ENCODE measurements at places on chromosomes 2 and 18.
A peak's percentile ranks its signal among the peaks of the same experiment; 100 is the strongest.

DNA sequence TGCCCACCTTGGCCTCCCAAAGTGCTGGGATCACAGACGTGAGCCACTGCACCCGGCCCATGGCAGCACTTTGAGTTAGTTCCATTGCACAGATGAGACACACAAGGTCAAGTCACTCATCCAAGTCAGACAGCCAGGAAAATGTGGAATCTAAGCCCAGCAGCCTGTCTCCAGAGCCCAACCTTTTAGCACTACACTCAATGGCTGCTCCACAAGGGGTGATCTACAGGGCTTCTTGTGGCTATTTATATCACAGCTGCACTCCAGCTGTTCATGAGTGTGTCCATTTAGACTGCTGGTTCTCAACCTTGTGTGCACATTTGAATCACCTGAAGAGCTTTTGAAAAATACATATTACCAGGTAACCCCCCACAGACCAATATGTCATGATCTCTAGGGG is 72.9 kb upstream of the RPL31 start:
- DNase-seq, result no peak

GRCh38 chr18:24187049-24187448 is 48.2 kb downstream of the CABYR start:
- no peak for DNase-seq

- no peak for DNase-seq
Observed at GRCh38 chr2:106572541-106573450, 85.6 kb downstream of the CD8B2 start.

GRCh38 chr2:169221745-169222369 is 140.5 kb downstream of the LRP2 start:
- peak; percentile 2 for DNase-seq

- no peak for DNase-seq
Observed at GRCh38 chr2:120797421-120798221, 62.0 kb downstream of the GLI2 start.

GRCh38 chr2:1623906-1624445 is 120.3 kb downstream of the PXDN start:
- no peak for DNase-seq

DNA sequence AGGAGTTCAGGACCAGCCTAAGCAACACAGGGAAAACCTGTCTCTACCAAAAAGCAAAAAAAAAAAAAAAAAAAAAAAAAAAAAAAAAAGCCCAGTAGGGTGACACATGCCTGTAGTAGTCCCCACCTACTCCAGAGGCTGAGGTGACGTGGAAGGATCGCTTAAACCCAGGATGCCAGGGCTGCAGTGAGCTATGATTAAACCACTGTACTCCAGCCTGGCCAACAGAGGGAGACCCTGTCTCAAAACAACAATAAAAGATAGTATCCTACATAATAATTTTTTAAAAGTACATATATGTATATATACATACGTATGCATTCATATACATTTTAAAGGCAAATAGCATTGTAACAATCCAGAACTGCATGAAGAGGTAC is 51.7 kb downstream of the SOS1 start:
- DNase-seq, result no peak

- no peak for DNase-seq
Observed at GRCh38 chr2:1731963-1732768, 12.1 kb downstream of the PXDN start.

DNA sequence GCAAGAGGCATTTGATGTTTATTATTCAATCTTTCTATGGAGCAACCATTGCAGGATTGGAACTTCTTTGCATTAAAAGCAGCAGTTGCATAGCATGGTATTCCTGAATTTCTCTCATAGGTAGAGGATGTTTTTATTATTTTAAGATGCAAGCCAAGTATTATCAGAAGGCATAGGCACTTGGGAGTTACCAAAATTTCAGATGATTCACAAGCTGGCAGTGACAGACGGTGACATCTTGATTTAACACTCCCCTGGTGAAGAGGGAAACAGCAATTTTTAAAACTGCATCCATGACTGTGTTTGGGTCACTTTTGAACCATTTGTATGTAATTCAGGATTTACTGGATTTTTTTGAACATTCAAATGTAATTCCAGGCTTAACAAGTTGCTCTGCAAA is 654.3 kb downstream of the SLC4A3 start:
- DNase-seq, result no peak

DNA sequence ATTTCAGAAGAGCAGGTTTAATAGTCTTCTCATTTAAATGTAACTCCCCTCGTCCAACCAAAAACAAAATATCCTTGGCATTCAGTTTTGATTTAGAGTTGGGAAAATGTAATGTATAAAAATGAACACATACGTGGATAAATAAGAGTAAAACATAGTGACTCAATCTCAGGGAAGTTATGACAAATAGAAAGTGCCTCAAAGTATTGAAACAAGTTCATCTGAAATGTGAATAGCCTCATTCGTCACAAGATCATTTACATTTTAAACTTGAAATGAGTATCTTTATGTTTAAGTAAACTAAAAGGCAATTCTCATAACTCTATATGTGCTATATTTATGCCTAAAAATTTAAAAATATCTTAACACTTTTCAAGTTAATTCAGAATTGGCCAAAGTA is 122.2 kb upstream of the SMAD7 start:
- no peak for DNase-seq

GRCh38 chr2:25074826-25075225 is 33.0 kb downstream of the EFR3B start:
- DNase-seq, result no peak

- no peak for DNase-seq
Observed at GRCh38 chr2:238811759-238812158, 36.1 kb upstream of the TWIST2 start.

GRCh38 chr2:222311978-222312738 is 13.4 kb upstream of the PAX3 start:
- no peak for DNase-seq

GRCh38 chr2:68295516-68295915 is 24.2 kb downstream of the CNRIP1 start:
- DNase-seq, result no peak

DNA sequence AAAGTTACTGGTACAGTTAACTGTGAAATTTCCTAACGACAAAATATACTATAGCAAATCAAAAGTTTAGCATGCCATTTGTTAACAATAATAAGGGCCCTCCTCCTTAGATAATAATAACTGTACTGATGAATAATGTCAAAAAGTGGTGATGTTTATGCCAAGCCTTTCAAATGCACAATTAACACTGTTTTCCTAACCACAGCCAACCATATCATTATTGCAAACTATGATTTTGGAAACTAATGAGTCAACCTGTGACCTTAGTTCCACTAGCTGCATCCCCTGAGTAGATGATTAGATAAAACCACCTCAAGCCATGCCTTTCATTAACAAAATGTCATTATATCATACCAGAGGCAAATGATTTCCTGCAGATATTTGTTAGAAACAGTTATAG is 25.1 kb upstream of the GPR75 start:
- no peak for DNase-seq

DNA sequence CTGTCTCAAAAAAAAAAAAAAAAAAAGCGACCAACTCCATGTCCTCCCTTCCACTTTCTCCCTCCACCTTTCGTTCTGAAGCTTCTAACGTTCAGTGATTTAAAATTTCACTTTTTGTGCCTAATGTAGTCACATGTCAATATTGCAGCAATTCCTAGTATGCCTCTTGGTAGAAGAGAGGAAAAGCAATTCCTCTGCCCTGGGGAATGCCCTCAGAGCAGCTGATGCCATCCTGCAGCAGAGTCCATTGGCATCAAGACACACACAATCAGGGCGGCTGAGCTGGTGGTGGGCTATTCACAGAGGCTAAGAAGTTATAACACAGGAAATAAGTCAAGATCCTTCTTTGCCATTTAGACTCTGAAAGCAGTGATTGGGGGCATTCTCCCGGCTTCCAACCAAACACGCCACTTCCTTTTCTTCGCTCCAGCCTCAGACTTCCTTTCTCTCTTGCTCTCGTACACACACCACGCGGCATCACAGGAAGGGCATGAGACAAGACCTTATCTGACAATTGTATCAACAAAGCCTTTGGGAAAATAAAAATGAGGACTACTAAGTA is 71.9 kb downstream of the MOGAT1 start:
- DNase-seq, result no peak

- DNase-seq, result no peak
Observed at GRCh38 chr18:58962336-58962735, 97.7 kb downstream of the ZNF532 start.

DNA sequence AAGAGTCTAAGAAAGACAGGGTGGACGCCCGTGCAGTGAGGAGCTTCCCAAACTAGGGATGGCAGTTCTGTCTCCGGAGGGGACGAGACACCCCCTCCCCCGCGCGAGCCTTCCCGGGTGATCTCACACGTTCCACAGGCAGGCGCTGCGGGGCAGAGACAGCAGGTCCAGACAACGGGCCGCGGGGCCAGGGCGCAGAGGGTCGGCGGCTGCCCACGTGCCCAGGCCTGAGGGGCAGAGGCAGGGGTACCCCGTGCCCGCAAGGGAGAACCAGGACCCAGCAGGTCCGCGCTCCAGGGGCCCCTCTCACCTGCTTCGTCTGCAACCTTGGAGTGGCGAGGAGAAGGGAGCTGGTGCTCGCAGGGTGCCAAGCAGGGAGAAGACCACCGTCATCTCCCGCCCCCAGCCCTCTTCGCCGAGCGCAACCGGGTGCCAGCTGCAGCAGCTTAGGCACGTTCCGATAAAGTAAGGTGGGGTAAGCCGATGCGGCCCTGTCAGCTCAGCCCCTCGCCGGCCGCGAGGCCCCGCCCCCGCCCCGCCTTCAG is at the start of gene GPR155:
Gene GPR155 (minus strand): TSS at position 467 of the 545 bp plus-strand sequence. CDS start 5,073 bp downstream, outside the sequence.
- DNase-seq, result peak; percentile 43

DNA sequence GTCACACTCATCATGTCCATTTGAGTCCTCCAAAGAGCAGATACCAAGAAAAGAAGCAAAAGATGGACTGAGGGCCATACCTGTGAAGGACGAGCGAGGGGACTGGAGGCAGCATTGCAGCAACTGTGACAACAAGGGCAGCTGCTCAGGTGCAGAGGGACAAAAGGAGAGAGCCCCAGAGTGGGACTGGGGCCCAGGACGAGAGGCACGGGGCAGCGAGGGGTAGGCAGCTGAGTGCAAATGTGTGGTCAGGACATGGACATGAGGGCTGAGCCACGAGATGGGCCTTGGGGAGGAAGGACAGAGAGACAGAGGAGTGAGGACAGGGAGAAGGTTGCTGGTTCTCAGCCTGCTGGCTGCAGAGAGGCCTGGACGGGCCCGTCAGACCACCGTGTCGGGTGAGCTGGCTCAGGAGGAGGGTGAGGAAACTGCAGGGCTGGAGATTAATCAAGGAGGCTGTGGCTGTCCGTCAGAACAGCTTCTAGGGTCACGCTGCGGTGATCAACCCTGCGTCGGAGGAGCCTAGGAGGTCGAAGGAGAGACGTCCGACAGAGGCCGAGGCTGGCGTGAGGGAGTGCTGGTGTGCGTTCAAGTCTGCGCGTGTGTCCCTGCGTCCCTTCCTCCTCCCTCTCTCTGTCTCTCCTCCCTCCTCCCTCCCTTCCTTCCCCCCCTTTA is 206.8 kb upstream of the HDAC4 start:
- DNase-seq, result no peak

- peak; percentile 43 for DNase-seq
Observed at GRCh38 chr2:201795607-201796477, 10.5 kb upstream of the CDK15 start.

DNA sequence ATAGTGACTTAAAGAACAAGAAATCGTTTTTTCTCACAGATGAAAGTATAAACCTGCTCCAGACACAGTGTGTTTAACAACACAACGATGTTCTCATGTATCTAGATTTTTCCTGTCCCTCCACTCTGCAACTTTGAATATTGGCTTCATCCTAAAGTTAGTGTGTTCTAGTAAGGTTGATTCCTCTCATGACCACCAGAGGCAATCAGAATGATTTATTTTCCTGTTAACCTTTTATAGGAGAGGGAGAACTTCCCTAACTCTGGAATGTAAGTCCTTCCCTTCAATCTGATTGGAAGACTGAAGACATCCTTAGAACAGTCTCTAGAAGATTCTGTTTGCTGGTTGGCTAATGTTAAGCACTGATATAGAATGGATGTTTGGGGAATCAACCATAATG is 41.0 kb upstream of the TAF4B start:
- peak; percentile 1 for DNase-seq

- DNase-seq, result peak; percentile 49
Observed at GRCh38 chr2:42974721-42975717, 182.6 kb upstream of the HAAO start.

GRCh38 chr2:199201539-199201938 is 256.2 kb downstream of the SATB2 start:
- DNase-seq, result no peak

GRCh38 chr2:143803936-143804335 is 674.7 kb downstream of the ARHGAP15 start:
- no peak for DNase-seq

- no peak for DNase-seq
Observed at GRCh38 chr2:96116424-96116878, at the start of gene ADRA2B. ADRA2B (minus strand) TSS chr2:96116571; CDS start chr2:96116149, 422 bp downstream.

DNA sequence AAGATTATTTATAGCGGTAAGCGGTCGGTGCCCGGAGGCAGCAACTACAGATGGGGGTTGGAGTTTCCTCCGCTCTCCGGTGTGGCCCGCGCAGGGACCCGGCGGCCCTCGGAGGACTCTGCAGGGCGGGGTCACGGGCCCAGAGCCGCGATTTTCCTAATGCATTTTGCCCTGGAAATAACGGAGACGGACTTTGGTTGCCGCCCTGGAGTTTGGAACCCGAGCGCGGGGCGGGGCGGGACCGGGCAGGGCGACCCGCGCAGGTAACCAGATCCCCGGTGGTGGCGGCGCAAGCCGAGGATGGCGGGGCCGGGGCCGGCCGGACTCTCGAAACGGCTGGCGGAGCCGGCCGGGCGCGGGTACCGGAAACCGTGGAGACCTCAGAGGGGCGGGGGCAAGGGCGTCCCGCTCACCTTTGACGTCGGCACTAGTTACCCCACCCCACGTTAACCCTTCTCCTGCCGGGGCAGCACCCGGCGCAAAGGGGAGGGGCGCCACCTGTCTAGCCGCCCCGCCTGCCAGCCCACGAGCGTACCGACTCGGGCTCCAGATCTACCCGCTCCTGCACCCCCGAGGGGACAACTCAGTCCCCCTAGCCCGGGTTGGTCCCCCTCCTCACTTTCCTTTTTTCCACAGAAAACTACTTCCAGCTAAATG is 2.9 kb downstream of the CYP26B1 start:
- DNase-seq, result no peak

DNA sequence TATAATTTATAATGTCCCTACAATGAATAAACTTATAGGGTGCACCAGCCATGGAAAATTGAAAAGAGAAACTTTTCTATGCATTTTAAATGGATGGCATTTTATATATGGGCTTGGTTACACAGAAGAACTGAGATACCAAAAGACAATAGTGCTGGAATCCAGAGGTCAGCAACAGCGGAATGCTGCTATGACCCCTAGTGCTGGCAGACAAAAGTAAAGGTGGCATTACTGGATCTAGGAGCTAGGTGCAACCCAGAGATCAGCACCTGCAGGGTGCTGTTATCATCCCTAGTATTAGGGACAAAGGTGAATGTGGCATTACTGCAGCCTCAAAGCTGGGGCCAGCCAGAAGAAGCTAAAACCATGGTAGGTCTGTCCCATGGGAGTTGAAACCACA is 392.7 kb upstream of the ST6GAL2 start:
- DNase-seq, result no peak

Data from H54 (cell line).